ENCODE measurements at places on chromosomes 12 and 14. TPM values are rescaled to one million over a fixed set of nuclear protein-coding genes. Genes with fewer than 3 reads are reported as not detected.

Gene SLCO1A2
- total RNA-seq = not detected

Gene ZNF891
- total RNA-seq = 2.7 TPM

Gene ZC2HC1C
- total RNA-seq = 3.1 TPM

Gene TSPAN11
- not detected for total RNA-seq

Gene NRIP2
- not detected for total RNA-seq

Gene SOAT2
- 1.7 TPM for total RNA-seq

Gene PLEKHH1
- total RNA-seq = 0.50 TPM

Gene MSRB3
- total RNA-seq = not detected

Gene UTP20
- 15.9 TPM for total RNA-seq

Gene RTRAF
- total RNA-seq = 194 TPM

Gene ADAMTS20
- total RNA-seq = not detected

Gene SIX4
- total RNA-seq = 0.08 TPM

Gene PLA2G1B
- total RNA-seq = not detected

Gene SAMD15
- total RNA-seq = 0.10 TPM

Gene SERPINA6
- not detected for total RNA-seq

Gene CSRP2
- total RNA-seq = 0.22 TPM

Gene ASPG
- not detected for total RNA-seq

Gene KRT80
- not detected for total RNA-seq

Gene OVCH1
- total RNA-seq = not detected

Gene ALDH1L2
- 0.10 TPM for total RNA-seq

Gene GRIP1
- total RNA-seq = 0.85 TPM

Gene NPFF
- not detected for total RNA-seq

Gene GPR84
- 0.33 TPM for total RNA-seq
